ENCODE measurements at places on chromosomes 7 and 10. TPM values are rescaled to one million over a fixed set of nuclear protein-coding genes. Genes with fewer than 3 reads are reported as not detected.

CHCHD1 gene
- 22.3 TPM for total RNA-seq

ELN gene
- 13.3 TPM for total RNA-seq

- no peak for DNase-seq
- no peak overlapping the region for H3K27ac ChIP-seq
- peaks cover 16% of the 10 kb centered on the region for H3K36me3 ChIP-seq
- no peak overlapping the region for H3K4me3 ChIP-seq
These were observed 22.2 kb downstream of the PSPH start for GRCh38 chr7:56028942-56029630.

GRCh38 chr7:44921607-44922350, 36.4 kb upstream of the PURB start:
- no peak overlapping the region for H3K4me3 ChIP-seq
- no peaks in the 10 kb centered on the region for H3K36me3 ChIP-seq
- peak; percentile 93 for DNase-seq
- no peak overlapping the region for H3K27ac ChIP-seq

GRCh38 chr10:132443983-132444876, 47.2 kb downstream of the PWWP2B start:
- H3K27me3 ChIP-seq: no peaks in the 10 kb centered on the region
- no peak for DNase-seq
- H3K4me3 ChIP-seq: no peak overlapping the region
- peaks cover 45% of the 10 kb centered on the region for H3K4me1 ChIP-seq
- no peaks in the 10 kb centered on the region for H3K36me3 ChIP-seq
- H3K27ac ChIP-seq: peak overlapping the region; percentile 44

- no peak overlapping the region for H3K27ac ChIP-seq
- H3K4me1 ChIP-seq: peaks cover 2% of the 10 kb centered on the region
- H3K27me3 ChIP-seq: no peaks in the 10 kb centered on the region
- no peak overlapping the region for H3K4me3 ChIP-seq
These were observed 22.4 kb upstream of the FRAT2 start for GRCh38 chr10:97356918-97357317.

GRM8 gene
- 0.86 TPM for total RNA-seq

POLR3A gene
- total RNA-seq: 16.6 TPM

RAPGEF5 gene
- total RNA-seq: 0.21 TPM

DNA sequence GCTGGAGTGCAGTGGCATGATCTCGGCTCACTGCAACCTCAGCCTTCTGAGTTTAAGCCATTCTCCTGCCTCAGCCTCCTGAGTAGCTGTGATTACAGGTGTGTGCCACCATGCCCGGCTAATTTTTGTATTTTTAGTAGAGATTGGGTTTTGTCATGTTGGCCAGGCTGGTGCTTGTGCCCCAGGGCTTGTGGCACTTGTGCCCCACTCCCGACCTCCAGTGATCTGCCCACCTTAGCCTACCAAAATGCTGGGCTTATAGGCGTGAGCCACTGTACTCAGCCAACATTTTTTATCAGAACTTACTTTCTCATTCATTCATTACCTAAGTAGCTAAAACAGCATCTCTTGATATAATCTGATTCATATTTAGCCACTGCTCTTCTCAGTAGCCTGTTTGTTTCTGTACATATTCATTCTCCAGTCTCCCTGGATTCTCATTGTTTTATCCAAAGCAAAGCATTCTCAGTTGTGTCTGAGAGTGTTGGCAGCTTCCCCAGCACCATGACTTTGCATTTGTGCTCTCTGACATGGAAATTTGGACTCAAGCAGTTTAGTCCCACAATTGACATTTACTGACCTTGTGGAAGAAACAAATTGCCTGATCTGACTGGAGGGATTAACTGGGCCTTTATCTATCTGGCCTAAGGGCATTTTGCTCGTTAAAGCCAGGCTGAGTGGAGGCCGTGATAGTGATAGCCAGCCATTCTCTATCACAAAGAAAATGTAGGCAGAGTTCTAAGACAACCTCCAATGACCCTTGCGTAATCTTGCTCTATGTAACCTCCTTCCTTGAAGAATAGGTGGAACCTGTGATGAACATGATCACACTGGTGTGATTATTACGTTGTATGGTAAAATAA, 44.9 kb downstream of the AKR1B15 start:
- H3K4me1 ChIP-seq: peaks cover 10% of the 10 kb centered on the region
- no peak overlapping the region for H3K4me3 ChIP-seq
- DNase-seq: no peak
- peak overlapping the region; percentile 87 for H3K27ac ChIP-seq

CYP3A7 gene
- total RNA-seq: not detected

- no peaks in the 10 kb centered on the region for H3K36me3 ChIP-seq
- no peaks in the 10 kb centered on the region for H3K27me3 ChIP-seq
- H3K27ac ChIP-seq: peak overlapping the region; percentile 52
- no peak for DNase-seq
These were observed 52.3 kb downstream of the HECW1 start for GRCh38 chr7:43164757-43165156.

DNA sequence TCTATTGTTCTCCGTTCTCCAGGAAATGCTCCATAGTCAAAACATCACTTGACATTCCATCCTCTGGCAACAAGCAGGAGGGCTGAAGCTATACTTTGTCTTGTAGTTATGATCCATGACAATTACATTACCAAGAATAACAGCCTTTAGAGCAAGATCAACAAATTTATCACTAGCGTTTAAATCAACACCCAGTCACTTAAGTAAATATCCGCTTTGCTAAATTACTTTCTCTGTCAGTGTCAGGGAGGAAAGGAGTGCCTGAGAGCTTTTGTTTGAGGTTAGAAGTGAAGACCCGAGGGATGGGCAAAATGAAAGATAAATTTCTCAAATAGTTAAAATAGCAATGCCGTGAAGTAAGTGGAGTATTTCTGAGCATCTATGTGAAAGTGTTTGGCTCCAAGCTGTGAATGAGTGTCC, 236.1 kb upstream of the BMPER start:
- H3K27ac ChIP-seq: peak overlapping the region; percentile 56
- no peak for DNase-seq
- H3K36me3 ChIP-seq: no peaks in the 10 kb centered on the region
- H3K4me1 ChIP-seq: peaks cover 25% of the 10 kb centered on the region
- peak overlapping the region; percentile 23 for H3K4me3 ChIP-seq
- H3K27me3 ChIP-seq: no peaks in the 10 kb centered on the region

PDK4 gene
- 0.56 TPM for total RNA-seq

GRCh38 chr10:62627983-62628382, 176.5 kb upstream of the ADO start:
- H3K36me3 ChIP-seq: no peaks in the 10 kb centered on the region
- no peak overlapping the region for H3K4me3 ChIP-seq
- H3K4me1 ChIP-seq: peaks cover 10% of the 10 kb centered on the region
- H3K27ac ChIP-seq: no peak overlapping the region
- H3K27me3 ChIP-seq: no peaks in the 10 kb centered on the region

- H3K27me3 ChIP-seq: peaks cover 33% of the 10 kb centered on the region
- no peak overlapping the region for H3K27ac ChIP-seq
- no peak for DNase-seq
- peaks cover 9% of the 10 kb centered on the region for H3K4me1 ChIP-seq
These were observed 30.2 kb downstream of the NEURL1 start for GRCh38 chr10:103523683-103524082.

HTR7 gene
- 0.26 TPM for total RNA-seq

ERVW-1 gene
- not detected for total RNA-seq

DNA sequence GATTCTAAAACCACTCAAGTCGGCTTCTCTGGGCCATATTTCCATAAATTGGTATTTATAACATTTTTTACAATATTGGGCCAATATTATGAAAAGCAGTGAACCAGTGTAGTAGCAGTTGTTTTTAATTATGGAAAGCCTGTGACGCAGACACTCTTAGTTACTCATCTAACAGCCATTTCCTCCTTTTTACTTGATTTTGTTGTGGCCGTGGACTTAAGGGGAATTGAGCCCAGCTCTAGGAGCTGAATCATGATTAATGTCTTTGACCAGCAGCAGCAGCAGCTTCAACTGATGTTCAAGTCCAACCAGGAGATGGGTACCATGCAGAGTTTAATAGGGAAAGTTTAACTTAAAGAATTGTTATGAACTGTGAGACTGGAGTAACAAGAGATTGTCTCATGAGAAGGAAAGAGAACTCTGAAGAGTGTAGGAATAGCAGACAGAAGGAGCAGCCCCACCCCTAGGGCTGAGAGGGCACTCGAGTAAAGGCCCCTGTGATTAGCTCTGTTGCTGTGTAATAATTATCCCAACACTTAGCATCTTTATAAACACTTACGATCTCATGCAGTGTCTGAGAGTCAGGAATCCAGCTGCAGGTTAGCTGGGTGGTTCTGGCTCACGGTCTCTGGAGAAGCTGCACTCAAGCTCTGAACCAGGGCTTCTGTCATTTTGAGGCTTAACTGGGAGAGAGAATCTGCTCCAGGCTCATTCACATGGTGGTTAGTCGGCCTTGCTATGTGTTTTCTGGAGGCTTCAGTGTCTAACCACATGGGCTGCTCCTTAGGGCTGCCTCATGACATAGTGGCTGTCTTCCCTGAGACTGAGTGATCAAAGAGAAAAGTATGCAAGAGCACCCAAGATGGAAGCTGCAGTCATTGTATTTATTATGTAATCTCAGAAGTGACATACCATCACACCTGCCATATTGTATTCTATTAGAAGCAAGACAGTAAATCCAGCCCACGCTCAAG, 4.6 kb downstream of the LANCL2 start:
- H3K27ac ChIP-seq: no peak overlapping the region
- H3K4me1 ChIP-seq: peaks cover 5% of the 10 kb centered on the region
- H3K27me3 ChIP-seq: no peaks in the 10 kb centered on the region
- no peak for DNase-seq
- no peaks in the 10 kb centered on the region for H3K36me3 ChIP-seq

GRCh38 chr7:44787762-44788161, 8.7 kb upstream of the PPIA start:
- peaks cover 3% of the 10 kb centered on the region for H3K36me3 ChIP-seq
- no peak for DNase-seq
- no peak overlapping the region for H3K4me3 ChIP-seq
- H3K4me1 ChIP-seq: peaks cover 11% of the 10 kb centered on the region
- H3K27ac ChIP-seq: no peak overlapping the region

DNA sequence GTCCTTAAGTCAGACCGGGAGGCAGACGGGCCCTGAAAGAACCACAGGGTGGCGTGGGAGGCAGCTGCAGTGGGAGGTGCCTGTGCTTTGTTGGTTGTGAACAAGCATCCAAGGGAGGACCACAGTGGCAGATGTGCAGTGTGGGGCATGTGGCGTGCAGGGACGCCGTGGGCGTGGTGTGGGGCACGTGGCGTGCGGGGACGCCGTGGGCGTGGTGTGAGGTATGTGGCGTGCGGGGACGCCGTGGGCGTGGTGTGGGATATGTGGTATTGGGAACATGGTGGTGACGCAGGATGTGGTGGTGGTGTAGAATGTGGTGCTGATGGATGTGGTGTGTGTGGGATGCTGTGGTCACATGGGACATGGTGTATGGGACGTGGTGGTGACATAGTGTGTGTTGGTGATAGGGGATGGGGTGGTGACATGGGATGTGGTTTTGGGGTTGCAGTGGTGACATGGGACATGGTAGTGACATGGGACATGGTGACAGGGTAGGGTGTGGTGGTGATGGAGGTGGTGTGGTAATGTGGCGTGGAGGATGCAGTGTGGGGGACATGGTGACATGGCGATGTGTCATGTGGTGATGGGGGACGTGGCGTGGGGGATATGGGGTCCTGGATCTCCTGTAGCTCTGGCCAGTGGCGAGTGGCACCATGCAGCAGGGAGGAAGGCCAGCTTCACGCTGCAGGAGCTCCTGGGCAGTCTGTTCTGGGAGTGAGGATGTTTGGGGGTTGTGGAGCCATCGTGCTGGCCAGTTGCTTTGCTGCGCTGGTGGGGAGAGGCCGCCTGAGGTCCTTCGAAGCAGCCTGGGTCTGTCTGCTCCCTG, 78.8 kb downstream of the INPP5A start:
- H3K27me3 ChIP-seq: no peaks in the 10 kb centered on the region
- no peak for DNase-seq
- H3K27ac ChIP-seq: no peak overlapping the region
- peaks cover 12% of the 10 kb centered on the region for H3K4me1 ChIP-seq
- H3K4me3 ChIP-seq: no peak overlapping the region

ASAH2 gene
- total RNA-seq: 1.1 TPM

DNA sequence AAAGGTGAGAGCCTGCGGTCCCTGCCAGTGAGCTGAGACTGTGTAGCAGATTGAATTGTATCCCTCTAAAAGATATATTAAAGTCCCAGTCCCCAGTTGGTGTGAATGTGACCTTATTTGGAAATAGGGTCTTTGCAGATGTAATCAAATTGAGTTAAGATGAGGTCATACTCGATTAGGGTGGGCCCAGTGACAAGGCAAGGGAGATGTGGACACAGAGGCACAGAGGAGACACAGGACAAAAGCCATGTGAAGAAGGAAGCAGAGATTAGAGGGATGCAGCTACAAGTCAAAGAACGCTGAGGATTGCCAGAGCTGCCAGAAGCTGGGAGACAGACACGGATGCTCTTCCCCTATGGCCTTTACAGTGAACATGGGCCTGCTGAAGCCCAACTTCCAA, 104.3 kb downstream of the CLEC2L start:
- no peaks in the 10 kb centered on the region for H3K27me3 ChIP-seq
- H3K36me3 ChIP-seq: peaks cover 64% of the 10 kb centered on the region
- DNase-seq: no peak

- no peak for DNase-seq
- peaks cover 10% of the 10 kb centered on the region for H3K4me1 ChIP-seq
- no peaks in the 10 kb centered on the region for H3K27me3 ChIP-seq
- no peak overlapping the region for H3K27ac ChIP-seq
- peaks cover 9% of the 10 kb centered on the region for H3K36me3 ChIP-seq
These were observed 461.0 kb downstream of the SUGCT start for GRCh38 chr7:40595832-40596231.

DNA sequence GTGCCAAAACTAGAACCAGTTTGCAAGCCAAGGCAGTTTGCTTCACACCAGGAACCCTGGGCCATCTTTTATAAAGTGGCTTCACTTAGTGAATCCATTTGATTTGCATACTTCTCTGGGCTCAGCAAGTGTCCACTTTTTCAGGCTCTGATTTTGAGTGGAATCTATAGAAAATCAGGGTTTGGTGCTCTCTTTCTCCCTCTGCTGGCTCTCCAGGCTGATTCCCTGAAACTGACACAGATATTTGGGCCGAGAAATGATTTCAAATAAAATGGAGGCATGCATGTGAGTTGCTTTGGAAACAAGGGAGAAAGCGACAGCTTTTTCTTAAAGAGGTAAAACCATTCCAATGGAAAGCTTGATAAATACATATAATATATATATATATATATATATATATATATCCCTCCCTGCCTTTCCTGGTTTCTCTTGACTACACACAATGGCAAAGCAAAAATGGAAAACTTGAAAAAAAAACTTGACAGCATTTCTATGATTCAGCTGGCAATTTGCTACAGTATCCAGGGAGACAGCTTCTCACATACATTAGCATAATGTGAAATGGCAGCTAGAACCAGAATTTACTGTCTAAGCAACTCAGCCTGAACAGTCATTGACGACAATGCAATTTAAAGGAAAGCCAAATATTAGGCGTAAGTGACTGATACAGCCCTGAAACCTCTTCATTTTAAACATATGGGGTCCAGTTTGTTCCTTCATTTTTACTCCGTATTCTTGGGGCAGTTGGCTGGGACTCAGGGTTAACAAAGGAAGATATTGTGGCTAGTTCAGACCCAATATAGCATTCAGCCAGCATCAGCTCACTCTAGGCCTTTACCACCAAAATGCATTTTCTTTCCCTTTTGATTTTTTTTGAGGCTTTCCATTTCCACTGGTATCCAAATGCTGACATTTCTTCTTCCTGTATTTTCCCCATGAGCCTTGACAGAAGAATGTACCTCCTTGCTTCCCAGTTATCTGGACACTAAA, 188.5 kb downstream of the TMEM178B start:
- no peak overlapping the region for H3K4me3 ChIP-seq
- no peaks in the 10 kb centered on the region for H3K36me3 ChIP-seq
- H3K27ac ChIP-seq: no peak overlapping the region
- peak; percentile 11 for DNase-seq
- no peaks in the 10 kb centered on the region for H3K4me1 ChIP-seq

- peaks cover 20% of the 10 kb centered on the region for H3K27me3 ChIP-seq
- no peak overlapping the region for H3K27ac ChIP-seq
- no peak for DNase-seq
- no peak overlapping the region for H3K4me3 ChIP-seq
These were observed 249.4 kb downstream of the NEBL start for GRCh38 chr10:20647756-20648155.
